A549 treated with Mapracorat at 1 μM for 4 hours (cell line): ENCODE measurements at places on chromosomes 4 and X. TPM values are rescaled to one million over a fixed set of nuclear protein-coding genes. Genes with fewer than 3 reads are reported as not detected.

PAGE5 gene
- total RNA-seq, result not detected in 5 replicates

SCRG1 gene
- total RNA-seq, result not detected in 5 replicates

CLIC2 gene
- total RNA-seq, result 0.05 to 0.23 TPM (median 0.16 TPM) in 4 of 5 replicates, not detected in the other

USP17L26 gene
- total RNA-seq, result not detected in 5 replicates

ARMCX1 gene
- total RNA-seq, result 0.18 to 0.58 TPM (median 0.34 TPM) in 5 replicates

PAK3 gene
- not detected in 5 replicates for total RNA-seq

DCAF16 gene
- total RNA-seq, result 4.7 to 8.1 TPM (median 7.3 TPM) in 5 replicates

SLC6A8 gene
- total RNA-seq, result 9.7 to 13.5 TPM (median 12.0 TPM) in 5 replicates

NPFFR2 gene
- total RNA-seq, result not detected in 5 replicates

F8A2 gene
- not detected in 5 replicates for total RNA-seq

XAGE1B gene
- 186 to 255 TPM (median 206 TPM) in 5 replicates for total RNA-seq

PHEX gene
- total RNA-seq, result 0.24 to 0.38 TPM (median 0.34 TPM) in 5 replicates

FDCSP gene
- total RNA-seq, result not detected in 5 replicates
